ENCODE measurements at places on chromosomes 5 and 9.

- no peak for DNase-seq
Measured at GRCh38 chr5:150648294-150649107, 8.0 kb downstream of the SYNPO start.

GRCh38 chr9:34499076-34499475, 23.7 kb downstream of the ENHO start:
- no peak for DNase-seq

DNA sequence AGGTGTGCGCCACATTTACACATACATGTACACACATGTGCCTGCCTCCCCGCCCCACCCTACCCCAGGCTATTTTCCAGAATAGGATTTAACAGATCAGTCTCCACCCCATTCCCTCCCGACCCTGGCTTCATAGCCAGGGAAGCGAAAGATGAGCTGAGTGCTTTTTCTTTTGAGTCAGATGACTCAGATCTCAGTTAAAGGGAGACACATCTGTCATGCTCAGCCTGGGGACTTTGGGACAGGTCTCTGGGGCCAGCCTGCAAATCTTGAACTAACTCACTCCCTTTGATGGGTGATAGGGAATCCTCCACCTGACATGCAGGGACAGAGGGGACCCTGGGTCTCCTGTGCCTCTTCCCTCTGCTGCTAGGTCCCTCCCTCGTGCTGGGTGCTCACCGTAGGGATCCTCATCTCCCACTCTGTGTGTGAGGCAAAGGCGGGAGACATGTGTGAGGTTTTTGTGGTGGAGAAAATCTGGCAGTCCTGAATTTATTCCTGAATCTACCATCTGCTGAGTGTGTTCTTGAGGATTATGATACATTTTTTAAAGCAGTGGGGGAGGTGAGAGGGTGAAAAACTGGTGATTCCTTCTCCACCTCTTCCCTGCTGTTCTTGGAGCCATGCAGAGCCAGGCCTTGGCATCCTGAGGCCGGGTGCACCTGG, 37.7 kb downstream of the NEUROG1 start:
- no peak for DNase-seq

- DNase-seq = no peak
Measured at GRCh38 chr5:11076945-11077613, 316.0 kb upstream of the DAP start.

DNA sequence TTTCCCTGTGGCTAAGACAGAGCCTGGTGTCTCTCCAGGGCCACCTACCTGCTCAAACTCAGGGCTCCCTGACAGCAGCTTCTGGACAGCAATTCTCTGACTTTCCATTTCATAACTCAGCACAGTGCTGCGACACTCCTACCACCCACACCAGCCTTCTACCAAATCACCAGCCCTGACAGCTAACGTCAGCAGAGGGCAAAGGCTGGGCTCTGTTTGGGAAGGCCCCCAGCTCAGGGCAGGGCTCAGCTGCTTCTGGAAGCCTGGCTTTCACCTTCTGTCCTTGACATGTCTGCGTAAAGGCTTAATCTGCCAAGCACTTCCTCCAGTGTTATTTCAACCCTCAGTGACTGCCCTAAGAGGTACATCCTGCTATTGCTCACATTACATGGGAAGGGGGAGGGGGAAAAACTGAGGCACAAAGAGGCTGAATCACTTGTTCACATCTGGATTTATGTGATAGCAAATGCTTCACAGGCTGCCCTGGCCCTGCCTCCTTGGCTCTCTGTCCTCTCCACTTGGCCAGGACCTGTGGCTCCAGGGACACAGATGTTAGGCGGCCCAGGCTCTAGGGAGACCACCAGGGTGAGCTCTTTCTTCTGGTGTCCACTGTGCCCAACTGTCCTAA, 102.5 kb upstream of the PANK3 start:
- DNase-seq = no peak

DNA sequence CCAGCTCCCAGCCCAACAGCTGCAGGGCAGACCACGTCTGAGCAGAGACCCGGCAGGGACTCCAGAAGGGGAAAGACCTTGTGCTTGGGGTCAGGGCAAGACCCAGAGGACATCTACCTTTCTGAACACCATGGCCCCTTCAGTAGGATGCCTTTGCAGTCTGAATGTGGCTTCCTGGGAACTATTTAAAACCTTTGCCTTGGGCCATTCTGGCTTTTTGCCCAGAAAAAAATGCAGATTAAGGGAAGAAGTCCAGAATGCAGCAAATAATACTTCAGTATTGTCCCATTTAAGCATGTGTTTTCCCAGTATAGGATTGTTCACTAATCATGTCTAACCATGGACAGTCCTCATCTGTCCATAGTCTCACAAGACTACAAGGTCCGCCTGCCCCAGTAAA, 67.5 kb upstream of the ERCC6L2 start:
- DNase-seq = no peak

DNA sequence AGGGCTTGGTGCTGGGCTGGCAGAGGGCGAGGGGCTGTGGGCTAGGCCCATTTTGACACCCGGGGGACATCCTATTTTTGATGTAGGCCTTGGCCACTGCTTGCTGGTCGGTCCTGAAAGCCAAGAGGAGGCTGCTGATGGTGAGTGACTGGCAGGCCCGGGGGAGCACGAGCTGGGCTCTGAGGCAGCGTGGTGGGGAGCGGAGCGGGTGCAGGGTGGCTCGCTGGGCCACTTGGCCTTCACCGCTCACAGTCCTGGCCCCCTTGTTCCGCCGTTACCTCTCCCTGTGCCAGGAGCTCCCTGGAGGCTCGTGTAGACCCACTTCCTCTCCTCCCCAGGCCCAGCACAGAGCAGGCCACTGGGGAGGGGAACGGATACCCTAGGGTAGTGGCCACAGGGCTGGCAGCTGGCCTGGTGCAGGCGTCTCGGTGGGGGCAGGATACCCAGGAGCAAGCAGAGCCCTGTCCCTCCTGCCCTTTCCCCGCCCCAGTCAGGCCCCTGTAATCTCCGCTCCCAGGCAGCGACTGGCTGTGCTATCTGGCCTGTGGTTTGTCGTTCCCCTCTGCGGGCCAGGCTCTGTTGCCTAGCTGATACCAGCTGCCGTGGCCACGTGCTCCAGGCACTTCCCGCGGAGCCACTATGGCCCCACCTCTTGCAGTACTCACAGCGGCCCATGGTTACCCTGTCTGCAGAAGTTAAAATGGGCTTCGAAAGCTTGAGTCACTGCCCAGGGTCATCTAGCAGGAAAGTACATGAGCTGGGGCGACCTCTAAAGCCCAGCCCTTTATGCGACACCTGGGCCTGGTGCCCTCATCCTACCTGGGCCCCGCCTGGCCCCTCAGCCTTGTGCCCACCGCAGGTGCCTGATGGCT, 11.7 kb upstream of the DOLPP1 start:
- peak; percentile 35 for DNase-seq
